ENCODE measurements at places on chromosomes 5 and 9.
A peak's percentile ranks its signal among the peaks of the same experiment; 100 is the strongest.

DNA sequence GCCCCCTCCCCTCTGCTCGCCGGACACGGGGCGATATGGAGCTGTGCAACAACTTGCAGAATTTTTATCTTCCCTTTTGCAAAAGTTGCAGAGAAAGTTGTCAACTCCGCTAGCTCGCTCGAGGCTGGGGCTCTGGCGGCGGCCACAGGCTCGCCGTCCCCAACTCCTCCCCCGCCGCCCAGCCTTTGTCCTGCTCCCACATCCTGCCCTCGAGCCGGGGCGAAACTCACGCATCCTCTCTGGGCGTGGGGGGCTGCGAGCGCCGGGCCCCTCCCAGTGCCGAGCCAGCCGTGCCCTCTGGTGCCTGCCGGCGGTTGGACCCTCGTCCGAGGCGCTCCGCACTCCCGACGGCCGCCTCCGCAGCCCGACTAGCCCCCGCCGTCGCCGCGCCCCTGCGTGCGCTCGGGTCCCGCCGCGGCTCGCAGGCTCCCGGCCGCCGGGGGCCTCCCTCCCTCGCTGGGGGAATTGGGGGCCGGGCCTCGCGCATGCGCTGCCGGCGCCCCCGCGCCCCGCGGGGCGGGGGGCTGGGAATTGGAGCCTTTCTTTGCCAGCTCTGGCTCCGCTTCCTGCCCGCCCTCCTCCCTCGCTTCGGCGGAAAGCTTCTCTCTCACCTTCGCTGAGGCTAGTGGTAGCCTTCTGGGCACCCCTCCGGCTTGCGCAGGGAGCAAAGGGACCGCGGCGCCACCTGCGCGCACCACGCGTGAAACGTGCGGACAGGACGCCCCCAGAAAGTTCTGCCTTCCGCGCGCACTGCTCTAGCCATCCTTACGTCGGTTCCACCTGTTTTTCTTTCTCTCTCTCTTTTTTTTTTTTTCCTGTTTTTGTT, at the start of gene CCNJL:
CCNJL (minus strand) TSS at position 431 of the 826 bp plus-strand sequence. CDS start 641 bp downstream, outside the sequence.
- DNase-seq: peak; percentile 95

DNA sequence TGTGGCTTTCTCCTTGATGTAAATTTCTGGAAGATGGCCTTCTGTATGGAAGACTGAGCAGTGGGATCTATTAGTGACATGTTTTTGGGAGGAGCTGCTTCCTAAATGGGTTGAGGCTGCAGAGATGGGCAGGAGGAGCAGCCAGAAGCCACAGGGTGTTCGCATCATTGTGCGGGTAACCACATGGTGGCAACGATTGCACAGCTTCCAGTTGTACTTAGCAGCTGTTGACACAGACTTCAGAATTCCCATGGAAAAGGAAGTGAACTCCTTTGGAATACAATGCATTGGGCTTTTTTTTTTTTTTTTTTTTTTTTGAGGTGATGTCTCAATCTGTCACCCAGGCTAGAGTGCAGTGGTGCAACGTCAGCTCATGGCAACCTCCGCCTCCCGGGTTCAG, 297.3 kb downstream of the NR3C1 start:
- DNase-seq: peak; percentile 63

GRCh38 chr5:125451622-125452021, 705.2 kb upstream of the ZNF608 start:
- DNase-seq: no peak

GRCh38 chr5:133682451-133682850, 70.1 kb upstream of the FSTL4 start:
- DNase-seq: no peak

GRCh38 chr5:931570-932145, 39.0 kb downstream of the TRIP13 start:
- no peak for DNase-seq

DNA sequence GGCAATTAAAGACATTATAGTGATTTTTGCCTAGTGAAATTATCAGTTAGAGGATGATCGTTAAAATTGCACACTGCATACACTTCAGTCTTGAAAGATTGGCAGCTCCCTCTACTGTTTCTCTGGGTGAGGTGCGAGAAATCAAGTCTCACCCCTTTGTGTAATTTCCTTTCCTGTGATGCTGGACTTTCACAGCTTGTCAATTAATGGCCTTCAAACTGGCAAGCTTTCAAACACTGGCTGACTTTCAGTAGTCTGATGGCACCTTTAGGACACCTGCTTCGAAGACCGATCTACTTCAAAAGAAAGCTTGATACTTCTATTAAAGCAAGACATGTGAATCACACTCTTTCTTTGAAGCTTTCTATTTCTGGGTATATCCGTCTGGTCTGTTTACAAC, 706.7 kb upstream of the PTPRD start:
- DNase-seq: no peak

DNA sequence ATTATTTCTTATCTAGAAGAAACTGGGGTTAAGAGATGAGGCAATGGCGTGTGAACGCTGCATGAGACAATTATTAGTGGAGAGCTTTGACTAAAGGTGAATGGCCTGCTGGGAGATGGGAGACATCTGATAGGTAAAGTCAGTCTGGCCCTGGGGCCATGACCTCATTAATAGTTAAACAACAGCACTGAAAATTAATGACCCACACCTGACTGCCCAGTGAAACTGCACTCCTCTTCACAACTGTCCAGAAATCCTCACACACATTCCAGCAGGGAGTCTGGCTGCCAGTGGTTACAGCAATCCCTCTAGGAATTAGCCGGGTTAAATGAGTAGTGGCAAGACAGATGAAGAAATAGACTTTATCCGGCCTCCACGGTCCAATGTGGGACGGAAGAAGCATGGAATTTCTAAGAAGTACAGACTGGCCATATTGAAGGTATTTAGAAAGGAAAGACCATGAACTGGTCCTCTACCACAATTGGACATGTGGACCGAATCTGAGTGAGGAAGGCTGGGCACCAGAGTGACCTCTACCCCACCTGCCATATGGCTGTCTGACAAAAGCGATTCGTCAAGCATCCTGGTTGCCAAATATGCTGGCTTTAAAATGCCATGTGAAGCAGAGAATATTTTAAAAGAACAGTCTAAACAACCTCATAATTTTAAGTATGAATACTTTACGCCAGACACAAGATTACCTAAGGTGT, 138.4 kb downstream of the EFNA5 start:
- no peak for DNase-seq

- no peak for DNase-seq
Measured at GRCh38 chr5:10110228-10110627, 139.5 kb downstream of the ATPSCKMT start.

GRCh38 chr5:124773315-124774311, 27.2 kb upstream of the ZNF608 start:
- no peak for DNase-seq

DNA sequence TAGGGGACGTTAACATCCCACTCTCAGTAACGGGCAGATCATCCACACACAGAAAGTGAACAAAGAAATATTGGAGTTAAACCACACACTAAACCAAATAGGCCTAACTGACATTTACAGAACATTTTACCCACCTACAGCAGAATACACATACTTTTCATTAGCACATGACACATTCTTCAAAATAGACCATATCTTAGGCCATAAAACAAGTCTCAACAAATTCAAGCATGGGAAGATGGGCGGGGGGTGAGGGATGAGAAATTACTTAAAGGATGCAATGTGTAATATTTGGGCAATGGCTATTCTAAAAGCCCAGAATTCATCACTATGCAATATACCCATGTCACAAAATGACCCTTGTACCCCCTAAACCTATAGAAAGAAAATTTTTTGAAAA, 226.2 kb downstream of the ATPSCKMT start:
- no peak for DNase-seq

DNA sequence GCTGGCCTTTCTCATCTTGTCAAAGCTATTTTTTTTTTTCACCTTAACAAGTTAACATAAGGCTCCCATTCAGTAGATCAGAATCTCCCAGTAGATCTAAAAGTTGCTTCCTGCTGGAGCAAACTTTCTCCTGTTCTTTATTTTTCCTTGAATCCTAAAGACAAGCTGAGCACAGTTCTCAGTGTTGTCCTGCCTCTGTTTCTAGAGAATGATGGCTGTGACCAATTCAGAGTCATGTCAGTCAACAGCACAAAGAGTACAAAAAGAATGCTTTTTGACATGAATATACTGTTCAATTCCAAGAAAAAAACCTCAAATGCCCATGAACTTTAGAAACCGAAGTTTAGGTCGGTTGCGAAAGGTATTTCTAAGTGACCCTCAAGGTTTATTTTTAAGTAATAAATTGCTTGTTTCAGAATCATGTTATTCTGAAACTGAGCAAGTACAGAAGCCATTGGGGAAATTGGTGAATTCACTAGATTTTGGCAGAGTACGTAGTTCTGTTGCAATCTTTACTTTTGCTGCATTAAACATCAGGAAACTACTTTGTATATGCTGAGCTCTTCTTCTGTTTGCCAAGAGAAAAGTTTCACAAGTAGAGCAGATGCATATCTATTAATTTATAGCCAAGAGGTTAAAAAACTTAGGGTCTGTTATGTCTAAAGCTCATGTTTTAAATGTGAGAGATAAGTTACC, 161.7 kb upstream of the RPS23 start:
- no peak for DNase-seq

- DNase-seq: no peak
Measured at GRCh38 chr5:173165177-173166016, 21.1 kb downstream of the BNIP1 start.

GRCh38 chr5:139806726-139807646, 11.4 kb downstream of the PSD2 start:
- no peak for DNase-seq

DNA sequence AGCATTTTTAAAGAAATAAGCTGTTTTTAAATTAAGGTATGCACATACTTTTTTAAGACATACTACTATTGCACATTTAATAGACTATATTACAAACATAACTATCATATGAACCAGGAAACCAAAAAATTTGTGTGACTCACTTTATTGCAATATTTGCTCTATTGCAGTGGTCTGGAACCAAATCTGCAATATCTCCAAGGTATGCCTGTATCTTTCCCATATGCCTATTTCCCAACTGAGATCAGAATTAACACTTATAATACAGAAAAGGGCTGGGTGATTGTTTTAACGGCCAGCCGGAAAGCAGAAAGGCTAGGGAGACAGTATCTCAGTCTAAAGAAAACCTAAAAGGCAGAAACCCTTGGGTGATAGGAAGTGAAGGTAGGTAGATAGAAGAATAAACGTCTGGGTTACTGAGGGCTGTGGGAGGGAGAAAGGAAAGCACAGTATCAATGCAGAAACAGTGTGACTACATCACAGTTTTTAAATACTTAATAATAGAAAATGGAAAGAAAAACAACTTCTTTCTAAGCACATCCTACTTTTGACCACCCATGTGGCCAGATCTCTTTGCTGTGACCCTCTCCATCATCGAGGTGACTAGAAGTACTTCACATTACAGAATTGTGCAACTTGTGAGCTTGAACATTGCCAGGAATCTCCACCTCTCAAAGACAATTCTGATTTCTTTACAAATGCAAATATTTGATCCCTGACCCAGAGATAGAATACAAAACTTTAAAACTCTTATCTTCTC, 126.4 kb downstream of the LPAR1 start:
- DNase-seq: no peak

DNA sequence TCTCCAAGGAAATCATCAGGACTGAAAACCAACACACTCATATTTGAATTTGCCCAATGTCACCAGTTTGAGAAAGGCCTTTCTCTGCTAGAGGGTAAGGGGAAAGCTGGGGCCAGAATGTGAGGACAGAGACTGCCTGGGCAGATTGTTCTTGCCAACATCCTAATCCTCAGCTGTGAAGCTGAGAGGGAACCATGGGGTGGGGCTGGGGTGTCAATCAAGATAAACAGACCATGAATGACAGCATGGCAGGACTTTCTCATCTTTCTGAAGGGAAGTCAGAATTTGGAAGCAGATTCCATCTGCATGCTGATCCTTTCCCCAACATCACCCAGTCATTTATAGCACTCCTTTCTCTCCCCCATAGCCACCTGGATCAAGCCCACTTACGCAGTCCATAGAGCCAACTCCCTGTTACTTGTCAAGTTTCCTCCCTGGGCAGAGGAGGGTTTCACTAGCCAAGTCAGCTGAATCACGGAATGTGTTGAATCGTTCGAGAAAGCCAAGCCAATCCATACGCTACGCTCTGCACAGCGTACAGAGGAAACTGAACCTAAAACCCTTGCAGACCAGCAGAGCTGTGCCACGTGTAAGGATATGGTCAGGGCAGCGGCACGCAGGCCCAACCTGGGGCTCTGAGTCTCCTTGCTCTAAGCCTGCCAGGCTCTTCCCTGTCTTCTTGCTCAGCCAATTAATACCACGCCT, 14.9 kb downstream of the GLDC start:
- no peak for DNase-seq

- DNase-seq: no peak
Measured at GRCh38 chr9:4506490-4506889, 16.2 kb downstream of the SLC1A1 start.

DNA sequence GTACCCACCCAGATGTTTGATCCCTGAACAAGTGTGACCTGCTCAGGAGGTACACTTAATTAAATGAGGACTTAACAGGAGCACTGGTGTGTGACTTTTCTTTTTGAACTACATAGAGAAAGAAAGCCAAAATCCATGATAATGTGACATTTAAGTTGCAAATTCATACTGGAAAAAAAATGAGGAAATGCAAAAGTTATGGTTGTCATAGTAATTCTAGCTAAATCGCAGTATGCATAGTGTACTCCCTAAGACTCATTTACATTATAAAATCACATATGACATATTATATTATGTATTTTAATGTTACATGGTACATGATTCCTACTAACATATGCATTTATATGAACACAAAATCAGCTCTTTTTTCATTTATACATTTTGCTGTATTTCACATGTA, 92.0 kb upstream of the PCSK5 start:
- DNase-seq: no peak

GRCh38 chr5:124919747-124920525, 173.5 kb upstream of the ZNF608 start:
- no peak for DNase-seq

DNA sequence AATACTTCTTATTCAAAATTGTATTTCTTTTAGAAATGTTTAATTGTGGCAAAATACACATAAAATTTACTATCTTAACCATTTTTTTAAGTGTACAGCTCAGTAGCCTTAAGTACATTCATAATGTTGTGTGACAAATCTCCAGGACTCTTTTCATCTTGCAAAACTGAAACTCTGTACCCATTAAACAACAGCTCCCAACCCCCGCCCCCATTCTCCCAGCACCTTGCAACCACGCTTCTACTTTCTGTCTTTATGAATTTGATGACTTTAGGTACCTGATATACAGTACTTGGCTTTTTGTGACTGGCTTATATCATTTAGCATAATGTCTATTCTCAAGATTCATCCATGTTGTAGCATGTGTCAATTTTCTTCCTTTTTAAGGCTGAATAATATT, 2.8 kb upstream of the IL5 start:
- DNase-seq: no peak

DNA sequence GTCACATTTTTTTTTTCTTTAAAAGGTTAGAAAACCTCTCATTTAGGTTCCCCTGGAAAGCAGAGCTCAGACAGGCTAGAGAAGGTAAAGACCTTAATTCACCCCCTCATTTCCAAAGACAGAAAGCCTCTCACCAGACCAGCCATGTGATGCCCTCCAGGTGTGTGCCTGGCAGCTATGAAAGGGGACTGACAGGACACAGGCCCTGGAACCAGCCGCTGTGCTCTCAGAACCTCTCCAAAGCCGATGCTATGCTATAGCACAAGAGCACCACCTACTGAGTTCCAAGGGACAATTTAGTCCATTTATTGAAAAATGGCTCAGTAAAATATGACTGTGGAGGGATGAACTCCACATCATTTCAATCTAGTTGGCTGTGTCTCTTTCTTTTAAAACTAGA, 48.8 kb downstream of the FANCC start:
- DNase-seq: peak; percentile 10

GRCh38 chr5:110932755-110933488, 138.6 kb upstream of the TSLP start:
- DNase-seq: no peak

All from HTR-8/SVneo (cell line).